ENCODE measurements at places on chromosomes 11 and 22. TPM values are rescaled to one million over a fixed set of nuclear protein-coding genes. Genes with fewer than 3 reads are reported as not detected.

DNA sequence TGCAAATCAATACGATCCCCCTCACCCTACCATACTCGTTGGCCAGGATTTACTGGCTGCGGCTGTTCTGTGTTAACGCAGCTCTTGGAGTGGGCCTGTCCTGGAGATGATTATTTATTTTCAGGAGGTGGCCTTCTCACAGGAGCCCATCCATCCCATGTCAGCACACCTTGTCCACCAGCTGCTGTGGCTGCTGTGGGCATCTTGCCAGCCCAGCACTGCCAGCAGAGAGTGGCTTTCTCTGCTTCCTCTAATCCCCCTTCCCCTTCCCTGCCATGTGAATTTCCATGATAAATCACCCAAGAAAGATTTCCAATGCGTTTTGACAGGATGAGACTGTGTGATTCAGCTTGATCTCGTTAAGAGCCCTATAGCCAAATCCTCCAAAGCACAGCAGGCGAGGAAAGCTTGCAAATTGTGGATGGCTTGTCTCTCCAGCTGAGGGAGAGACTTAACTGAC lies 309.1 kb upstream of the C11orf87 start:
- no peaks in the 10 kb centered on the region for H3K27me3 ChIP-seq
- H3K27ac ChIP-seq = no peak overlapping the region
- H3K4me1 ChIP-seq = no peaks in the 10 kb centered on the region
- H3K36me3 ChIP-seq = no peaks in the 10 kb centered on the region
- no peak overlapping the region for H3K4me3 ChIP-seq

DNA sequence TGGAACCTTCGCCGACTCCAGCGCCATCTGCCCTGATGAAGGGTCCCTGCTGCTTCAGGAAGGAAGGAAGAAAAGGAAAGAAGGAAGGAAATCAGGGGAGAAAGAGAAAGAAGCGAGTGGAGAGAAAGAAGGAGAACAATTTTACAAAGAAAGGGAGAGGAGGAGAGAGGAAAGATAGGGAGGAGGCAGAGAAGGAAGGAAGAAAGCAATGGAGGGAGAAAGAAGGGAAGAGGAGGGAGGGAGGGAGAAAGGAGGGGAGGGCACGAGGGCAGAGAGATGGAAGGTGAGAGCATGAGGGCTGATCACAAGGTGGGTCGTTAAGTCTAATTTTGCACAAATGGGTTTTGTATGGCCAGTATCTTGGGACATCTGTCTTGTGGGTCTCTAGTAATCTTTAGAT lies 39.2 kb downstream of the PARVA start:
- H3K36me3 ChIP-seq = no peaks in the 10 kb centered on the region
- H3K27me3 ChIP-seq = no peaks in the 10 kb centered on the region

DNA sequence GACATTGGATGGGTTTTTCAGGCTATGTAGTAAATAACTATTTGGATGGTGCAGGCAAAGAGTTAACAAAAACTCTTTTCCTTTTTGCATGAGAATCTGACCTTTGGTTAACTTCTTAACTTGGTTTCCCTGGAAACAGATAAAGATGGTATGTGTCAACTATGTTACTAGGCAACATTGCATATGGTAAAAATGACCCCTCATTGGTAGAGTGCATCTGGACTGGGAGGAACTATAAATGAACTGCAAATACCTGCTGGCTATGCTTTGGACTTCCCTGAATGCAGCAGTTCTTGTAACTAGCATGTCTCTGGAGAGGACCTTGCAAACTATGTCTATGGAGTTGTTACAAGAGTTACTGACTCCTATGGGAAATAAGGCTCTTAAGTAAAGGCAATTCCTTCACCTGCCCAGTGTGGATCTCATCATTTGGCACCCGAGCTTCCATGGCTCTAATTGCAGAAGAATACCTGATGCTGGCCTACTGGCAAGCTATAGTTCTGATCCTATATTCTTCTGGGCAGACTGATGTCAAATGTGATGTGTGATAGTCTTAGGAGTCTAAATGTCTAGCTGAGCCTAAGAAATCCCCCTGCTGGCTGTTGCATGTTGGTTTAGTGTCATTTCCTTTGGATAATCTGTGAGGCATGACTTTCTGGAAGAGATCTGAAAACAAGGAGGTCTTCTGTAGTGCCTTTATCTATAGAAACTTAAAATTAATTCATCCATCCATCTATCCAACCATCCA lies 126.7 kb upstream of the MTMR2 start:
- H3K27ac ChIP-seq = no peak overlapping the region
- H3K4me3 ChIP-seq = no peak overlapping the region
- DNase-seq = no peak

Gene NXPE2
- total RNA-seq = not detected

GRCh38 chr11:35650467-35650866 lies 12.1 kb upstream of the TRIM44 start:
- H3K4me1 ChIP-seq = peaks cover 8% of the 10 kb centered on the region
- DNase-seq = no peak
- no peaks in the 10 kb centered on the region for H3K27me3 ChIP-seq
- no peak overlapping the region for H3K4me3 ChIP-seq

Data from osteocyte (in vitro differentiated cells).